ENCODE measurements at places on chromosomes 7 and 10. TPM values are rescaled to one million over a fixed set of nuclear protein-coding genes. Genes with fewer than 3 reads are reported as not detected.

Gene FAM180A
- total RNA-seq, result 133 TPM

GRCh38 chr10:79103129-79103528, 34.4 kb downstream of the ZMIZ1 start:
- peak overlapping the region; percentile 67 for H3K27ac ChIP-seq

GRCh38 chr10:31035266-31035798, 3.7 kb upstream of the ZNF438 start:
- no peak overlapping the region for H3K27ac ChIP-seq
- no peak for DNase-seq
- H3K4me1 ChIP-seq, result peaks cover 21% of the 10 kb centered on the region
- no peaks in the 10 kb centered on the region for H3K36me3 ChIP-seq
- no peak overlapping the region for H3K4me3 ChIP-seq

GRCh38 chr10:80537086-80537735, 491 bp upstream of the SH2D4B start:
- H3K36me3 ChIP-seq, result no peaks in the 10 kb centered on the region
- H3K4me3 ChIP-seq, result no peak overlapping the region
- H3K27ac ChIP-seq, result no peak overlapping the region
- H3K4me1 ChIP-seq, result no peaks in the 10 kb centered on the region

DNA sequence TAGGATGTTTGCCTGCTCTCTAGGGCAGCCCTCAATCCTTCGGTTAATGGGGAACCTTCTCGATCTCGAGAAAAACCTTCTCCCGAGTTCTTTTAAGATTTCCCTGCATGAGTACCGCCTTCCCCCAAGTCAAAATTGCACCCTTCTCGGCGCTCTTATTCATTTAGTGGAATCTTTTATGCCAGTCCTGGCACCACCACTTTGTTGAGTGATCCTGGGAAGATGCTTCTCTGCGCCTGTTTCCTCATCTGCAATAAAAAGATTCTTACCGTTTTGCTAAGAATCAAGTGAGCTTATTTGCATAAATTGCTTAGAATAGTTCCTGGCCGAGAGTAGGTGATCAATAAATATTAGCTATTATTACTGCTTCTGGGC, 697 bp downstream of the ARPC1A start:
- peak overlapping the region; percentile 99 for H3K4me3 ChIP-seq
- peak overlapping the region; percentile 78 for H3K27ac ChIP-seq
- H3K4me1 ChIP-seq, result peaks cover 32% of the 10 kb centered on the region
- no peaks in the 10 kb centered on the region for H3K36me3 ChIP-seq
- no peak for DNase-seq

- H3K27ac ChIP-seq, result no peak overlapping the region
- no peak overlapping the region for H3K4me3 ChIP-seq
- no peak for DNase-seq
- H3K36me3 ChIP-seq, result no peaks in the 10 kb centered on the region
- no peaks in the 10 kb centered on the region for H3K27me3 ChIP-seq
These were observed 218.3 kb downstream of the PTPRN2 start for GRCh38 chr7:158369290-158369689.

GRCh38 chr7:81053623-81054022, 134.8 kb upstream of the SEMA3C start:
- no peak overlapping the region for H3K4me3 ChIP-seq
- no peaks in the 10 kb centered on the region for H3K4me1 ChIP-seq
- H3K27me3 ChIP-seq, result no peaks in the 10 kb centered on the region

DNA sequence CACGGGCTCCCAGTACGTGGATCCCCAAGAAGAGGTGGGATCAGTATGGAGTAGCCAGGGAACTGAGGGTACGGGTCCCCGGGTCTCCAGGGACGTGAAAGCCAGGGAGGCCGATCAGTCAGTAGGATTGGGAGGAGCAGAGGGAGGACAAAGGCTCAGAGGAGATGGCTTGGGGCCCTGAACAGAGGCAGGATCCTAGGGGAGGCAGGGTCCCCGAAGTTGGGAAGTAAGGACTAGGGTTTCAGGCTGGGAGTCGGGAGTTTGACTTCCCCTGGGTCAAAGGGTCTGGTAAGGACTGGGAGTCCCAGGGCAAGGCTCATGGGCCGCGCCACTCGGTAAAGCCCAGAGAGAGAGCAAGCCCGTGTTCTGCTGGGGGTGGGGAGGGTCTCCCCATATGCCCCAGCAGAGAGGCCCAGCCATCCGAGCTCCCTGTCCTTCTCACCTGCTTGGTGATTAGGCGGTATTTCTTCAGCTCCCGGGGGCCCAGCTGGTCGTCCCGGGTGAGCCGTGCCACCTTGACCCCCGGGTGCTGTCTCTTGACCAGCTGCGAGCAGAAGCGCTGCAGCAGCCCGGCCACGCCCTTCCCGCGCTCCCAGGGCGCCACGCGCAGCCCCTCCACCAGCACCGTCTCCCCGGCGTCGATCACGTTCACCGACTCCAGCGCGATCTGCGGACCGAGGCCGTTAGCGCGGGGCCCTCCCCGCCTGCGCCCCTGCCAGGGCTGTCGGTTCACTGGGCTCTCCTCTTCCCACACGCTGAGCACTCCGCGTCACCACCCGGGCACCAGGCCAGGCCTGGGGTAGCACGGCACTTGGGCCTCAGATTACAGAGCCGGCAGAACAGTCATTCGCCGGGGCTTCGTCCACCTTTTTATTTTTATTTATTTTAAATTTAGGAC, 7.0 kb downstream of the NAT16 start:
- peaks cover 58% of the 10 kb centered on the region for H3K27me3 ChIP-seq
- H3K4me1 ChIP-seq, result peaks cover 18% of the 10 kb centered on the region
- DNase-seq, result no peak
- H3K27ac ChIP-seq, result peak overlapping the region; percentile 22
- peak overlapping the region; percentile 40 for H3K4me3 ChIP-seq

Data from thoracic aorta (tissue), 2 donors.